AG08395 (cell line): ENCODE measurements at places on chromosomes 4 and X.

DNA sequence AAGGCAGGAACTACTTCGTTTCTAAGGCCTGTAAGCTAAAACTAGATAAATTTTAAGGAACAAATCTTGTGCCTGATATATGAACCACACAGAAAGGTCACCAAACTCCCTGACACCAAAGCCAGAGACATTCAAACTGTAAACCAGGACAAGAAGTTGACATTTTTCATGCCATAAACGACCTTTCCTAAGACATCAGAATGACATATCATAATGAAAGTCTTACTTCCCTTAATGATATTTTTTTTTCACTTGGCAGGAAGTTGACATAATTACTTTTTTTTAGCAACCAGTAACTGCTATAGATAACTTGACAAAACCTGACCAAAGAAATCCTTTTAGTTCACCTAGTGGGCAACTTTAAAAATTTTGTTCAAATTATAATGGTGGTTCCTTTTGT is 231.5 kb upstream of the AGTR2 start:
- DNase-seq = no peak

DNA sequence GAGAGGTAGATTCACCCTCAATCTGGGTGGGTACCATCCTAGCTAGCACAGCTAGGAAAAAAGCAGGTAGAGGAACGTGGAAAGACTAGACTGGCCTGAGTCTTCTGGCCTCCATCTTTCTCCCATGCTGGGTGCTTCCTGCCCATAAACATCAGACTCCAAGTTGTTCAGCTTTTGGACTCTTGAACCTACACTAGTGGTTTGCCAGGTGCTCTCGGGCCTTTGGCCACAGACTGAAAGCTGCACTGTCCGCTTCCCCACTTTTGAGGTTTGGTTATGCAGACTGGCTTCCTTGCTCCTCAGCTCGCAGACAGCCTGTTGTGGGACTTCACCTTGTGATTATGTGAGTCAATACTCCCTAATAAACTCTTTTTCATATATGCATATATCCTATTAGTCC is 36.4 kb upstream of the UGT2B4 start:
- no peak for DNase-seq

DNA sequence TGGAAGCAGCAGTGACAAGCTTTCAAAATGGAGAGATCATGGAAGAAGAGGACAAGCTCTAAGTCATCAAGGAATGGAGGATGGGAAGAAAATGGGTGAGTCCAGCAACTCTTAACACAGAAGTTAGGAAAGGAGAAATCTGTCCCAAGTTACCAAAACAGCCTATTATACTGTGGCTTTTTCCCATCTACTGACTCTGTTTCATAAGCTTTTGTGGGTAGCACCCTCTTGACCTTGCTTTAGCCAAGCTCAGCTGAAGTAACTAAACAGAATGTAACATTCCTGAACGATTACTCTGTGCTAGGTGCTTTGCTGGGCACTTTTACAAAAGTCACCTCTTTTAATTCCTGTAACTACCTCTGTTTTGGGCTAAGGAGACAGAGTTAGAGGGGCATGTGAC is 54.9 kb downstream of the MAP7D2 start:
- peak; percentile 14 for DNase-seq

DNA sequence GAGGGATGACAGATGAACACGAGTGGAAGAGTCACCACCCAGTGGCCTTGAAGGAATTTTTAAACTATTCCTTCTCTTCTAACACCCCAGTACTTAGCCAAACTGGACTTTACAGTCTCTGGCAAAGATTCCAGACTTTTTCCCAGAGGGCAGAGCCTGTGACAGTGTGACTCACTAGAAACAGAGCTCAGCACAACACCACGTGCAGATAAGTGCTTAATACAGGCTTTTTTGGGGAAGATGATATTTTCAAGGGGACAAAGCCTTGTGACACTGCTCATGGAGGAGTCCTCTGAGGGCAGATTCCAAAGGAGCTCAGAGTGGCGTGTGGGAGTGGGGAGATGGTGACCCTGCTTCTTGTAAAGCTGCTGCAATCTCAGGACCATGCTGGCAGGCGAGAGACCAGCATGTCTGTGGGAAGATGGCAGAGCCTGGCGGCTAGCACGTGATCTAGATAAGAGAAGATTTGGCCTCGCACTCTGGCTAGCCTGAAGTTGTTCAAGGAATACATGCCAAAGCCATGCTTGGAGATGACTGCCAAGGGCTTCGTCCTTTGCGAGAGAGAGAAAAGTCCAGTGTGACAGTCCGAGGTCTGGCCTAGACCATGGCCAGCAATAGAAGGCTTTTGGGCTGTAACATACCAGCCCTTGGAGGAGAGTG is 2.4 kb downstream of the RAB33A start:
- peak; percentile 82 for DNase-seq

DNA sequence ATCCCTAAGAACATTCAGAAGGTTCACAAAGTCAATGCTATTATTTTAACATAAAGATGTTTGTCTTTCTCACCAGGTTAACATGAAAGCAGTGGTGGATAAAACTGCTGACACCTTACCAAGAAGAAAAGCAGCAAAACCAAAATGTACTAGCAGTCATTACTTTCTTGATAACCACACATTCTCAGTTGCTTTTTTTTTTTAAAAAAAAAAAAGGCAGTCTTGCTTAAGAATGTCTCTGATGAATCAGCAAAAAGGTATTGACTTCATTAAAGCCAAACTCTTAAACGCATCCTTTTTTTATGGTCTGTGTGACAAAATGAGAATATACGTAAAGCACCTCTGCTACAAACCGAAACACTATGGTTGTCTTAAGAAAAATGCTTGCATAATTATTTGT is 31.9 kb downstream of the CDKL2 start:
- DNase-seq = no peak

GRCh38 chr4:188911199-188911598 is 772.0 kb downstream of the TRIML1 start:
- DNase-seq = no peak

DNA sequence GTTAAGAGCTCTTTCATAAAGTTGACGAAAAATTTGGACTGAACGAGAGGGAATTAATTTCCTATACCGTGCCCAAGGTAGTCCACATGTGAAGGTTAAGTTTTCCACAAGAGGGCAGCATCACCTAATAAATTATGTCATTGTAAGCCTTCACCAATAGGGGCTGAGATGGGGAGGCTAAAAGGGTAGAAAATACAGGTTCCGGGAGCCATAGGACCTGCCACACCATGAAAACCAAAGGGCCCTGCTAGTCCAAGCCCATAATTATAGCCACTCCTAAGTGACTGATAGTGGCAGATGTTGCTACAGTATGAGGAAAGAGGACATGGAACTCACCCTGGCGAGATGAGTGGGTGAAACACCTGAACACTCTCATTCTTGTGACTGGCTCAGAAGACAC is 122.2 kb downstream of the SHROOM4 start:
- peak; percentile 54 for DNase-seq

- DNase-seq = no peak
Measured at GRCh38 chrX:18415386-18415785, 10.0 kb upstream of the CDKL5 start.

DNA sequence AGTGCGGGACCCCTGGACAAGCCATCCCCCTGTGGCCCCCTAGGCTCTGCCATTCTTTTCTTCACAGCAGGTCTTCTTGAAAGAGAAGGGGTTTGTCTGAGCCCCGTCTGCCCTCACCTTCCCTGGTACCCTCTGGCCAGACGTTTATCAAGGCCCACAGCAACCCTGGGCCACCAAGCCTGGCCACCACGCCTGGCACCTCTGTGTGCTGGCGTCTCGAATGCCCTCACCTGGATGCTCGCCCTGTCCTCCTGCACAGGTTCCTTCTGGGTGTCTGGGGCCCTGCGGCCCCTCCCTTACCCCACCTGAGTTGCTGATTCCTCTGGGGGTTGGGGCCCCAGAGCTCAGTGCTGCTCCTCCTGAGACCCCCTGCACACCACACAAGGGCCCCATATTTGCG is 25.1 kb downstream of the ADRA2C start:
- no peak for DNase-seq
